ENCODE measurements at places on chromosomes 16 and 17. TPM values are rescaled to one million over a fixed set of nuclear protein-coding genes. Genes with fewer than 3 reads are reported as not detected.

GRCh38 chr17:48894886-48895285 is 2.3 kb downstream of the ATP5MC1 start:
- DNase-seq, result no peak

- DNase-seq, result peak; percentile 57
Measured at GRCh38 chr16:69150146-69150865, 17.9 kb downstream of the UTP4 start.

- DNase-seq, result no peak
Measured at GRCh38 chr17:32525122-32525521, 38.3 kb downstream of the CDK5R1 start.

SLC13A2 gene
- not detected for total RNA-seq

CSH2 gene
- total RNA-seq, result 0.43 TPM

- DNase-seq, result peak; percentile 73
Measured at GRCh38 chr16:55324285-55325079, 479 bp downstream of the IRX6 start.

- no peak for DNase-seq
Measured at GRCh38 chr16:1424028-1424427, 3.5 kb upstream of the UQCC4 start.
